ENCODE measurements at places on chromosomes 11 and 22.

GRCh38 chr11:124608147-124608546 lies 3.1 kb upstream of the PANX3 start:
- no peak for DNase-seq

GRCh38 chr22:49937758-49938564 lies 19.5 kb downstream of the CRELD2 start:
- no peak for DNase-seq

DNA sequence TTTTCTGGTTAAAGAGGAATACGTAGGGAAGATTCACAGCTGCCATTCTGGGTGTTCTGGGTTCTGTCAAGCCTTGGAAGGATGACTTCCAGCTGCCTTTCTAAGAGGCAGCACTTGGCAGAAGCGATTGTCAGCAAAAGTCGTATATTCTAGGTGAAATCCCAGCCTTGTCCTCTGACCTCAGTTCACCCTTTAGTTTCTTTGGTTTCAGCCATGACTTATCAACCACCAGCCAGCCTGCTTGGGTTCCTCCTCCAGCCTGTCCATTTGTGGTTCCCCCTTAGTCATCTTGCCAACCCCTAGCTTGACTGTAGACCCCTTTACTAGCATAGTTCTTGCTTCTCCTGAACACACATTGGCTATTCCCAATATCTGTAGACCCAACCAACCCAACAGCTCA lies 102.3 kb upstream of the CD44 start:
- no peak for DNase-seq

DNA sequence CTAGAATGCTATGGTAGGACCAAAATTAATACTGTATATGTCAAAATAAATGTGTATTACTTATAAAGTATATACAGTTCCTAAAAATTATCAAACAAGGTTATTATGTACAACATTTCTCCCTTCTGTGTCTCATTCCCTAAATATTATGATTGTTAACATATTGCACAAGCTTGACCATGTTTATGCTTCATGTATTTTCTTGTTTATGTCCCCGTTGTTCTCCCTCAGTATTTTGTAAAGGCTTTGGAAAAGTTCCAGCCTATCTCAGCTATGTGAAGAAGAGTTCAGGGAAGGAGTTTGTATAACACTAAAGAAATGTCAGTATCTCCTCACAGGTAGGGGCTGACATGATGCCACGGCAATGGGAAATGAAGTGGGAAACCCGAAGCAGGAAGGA lies 19.6 kb downstream of the ADM start:
- DNase-seq = no peak

- DNase-seq = no peak
Measured at GRCh38 chr11:35787013-35787504, 124.5 kb downstream of the TRIM44 start.

DNA sequence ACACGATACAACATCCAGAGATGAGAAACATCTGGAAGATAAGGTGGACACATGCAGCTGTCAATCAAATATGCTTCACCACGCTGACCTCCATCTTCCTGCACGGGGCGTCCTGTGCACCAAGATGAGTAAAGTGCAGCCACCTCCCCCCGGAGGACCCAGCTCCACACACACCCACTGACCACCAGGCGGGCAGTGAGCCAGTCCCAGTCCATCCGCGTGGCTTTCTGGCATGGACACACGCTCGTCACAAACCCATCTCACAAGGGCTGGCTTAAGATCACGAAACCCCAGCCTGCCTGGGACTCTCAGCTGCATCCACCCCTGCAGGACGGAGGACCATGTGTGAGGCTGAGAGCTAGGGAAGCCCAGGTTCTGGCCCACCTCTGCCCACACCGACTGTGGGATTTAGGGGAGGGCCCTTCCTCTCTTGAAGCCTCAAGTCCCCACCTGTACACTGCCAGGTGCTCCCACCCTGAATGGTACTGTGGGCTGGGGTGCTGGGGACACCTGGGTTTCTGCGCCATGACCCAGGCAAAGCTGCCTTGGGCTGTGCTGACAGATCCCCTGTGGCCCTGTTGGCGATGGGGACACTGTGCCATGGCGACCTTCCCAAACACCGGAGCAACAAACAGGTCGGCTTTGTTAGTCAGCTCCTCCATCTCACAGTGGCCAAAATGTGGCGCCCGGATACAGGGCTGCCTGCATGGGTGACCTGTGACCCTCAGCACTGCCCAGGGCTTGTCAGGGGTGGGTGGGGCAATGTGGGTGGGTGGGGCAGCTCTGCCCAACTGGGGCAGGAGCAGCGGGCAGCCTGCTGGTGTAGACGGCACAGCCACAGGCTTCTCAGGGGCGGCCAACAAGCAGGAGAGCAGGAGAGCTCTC lies 629.0 kb downstream of the TBC1D22A start:
- no peak for DNase-seq

DNA sequence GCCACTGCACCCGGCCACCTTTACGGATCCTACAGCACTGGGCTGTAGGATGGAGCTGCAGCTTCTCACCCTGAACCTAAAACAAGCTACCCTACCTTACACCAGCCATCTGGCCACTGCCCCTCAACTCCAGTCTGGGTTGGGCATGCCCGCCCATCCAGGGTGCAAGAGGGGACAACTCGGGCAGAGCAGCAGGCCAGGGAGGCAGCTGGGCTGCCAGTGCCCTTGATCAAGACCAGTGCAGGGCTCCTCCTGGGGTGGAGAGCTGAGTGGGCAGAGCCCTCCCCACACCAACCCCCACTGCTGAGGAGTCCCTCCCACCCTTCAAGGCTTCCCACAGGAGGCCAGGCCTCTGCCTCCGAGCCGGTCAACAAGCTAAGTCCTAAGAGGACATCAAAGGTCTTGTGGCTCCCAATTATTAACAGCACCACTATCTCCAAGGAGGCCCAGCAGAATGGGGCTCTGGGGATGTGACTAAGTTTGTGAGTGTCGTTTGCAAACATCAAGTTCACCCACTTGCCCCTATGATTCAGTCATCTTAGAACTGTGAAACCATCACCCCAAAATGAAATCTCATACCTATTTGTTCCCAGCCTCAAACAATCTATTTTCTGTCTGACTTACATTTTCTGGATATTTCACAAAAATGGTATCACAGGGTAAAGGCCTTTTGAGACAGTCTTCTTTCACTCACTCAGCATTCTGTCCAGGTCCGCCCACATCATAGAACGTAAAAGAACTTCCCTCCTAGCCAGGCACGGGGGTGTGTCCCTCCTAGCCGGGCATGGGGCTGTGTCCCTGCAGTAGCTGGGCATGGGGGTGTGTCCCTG lies 11.0 kb downstream of the GATD1 start:
- DNase-seq = no peak

DNA sequence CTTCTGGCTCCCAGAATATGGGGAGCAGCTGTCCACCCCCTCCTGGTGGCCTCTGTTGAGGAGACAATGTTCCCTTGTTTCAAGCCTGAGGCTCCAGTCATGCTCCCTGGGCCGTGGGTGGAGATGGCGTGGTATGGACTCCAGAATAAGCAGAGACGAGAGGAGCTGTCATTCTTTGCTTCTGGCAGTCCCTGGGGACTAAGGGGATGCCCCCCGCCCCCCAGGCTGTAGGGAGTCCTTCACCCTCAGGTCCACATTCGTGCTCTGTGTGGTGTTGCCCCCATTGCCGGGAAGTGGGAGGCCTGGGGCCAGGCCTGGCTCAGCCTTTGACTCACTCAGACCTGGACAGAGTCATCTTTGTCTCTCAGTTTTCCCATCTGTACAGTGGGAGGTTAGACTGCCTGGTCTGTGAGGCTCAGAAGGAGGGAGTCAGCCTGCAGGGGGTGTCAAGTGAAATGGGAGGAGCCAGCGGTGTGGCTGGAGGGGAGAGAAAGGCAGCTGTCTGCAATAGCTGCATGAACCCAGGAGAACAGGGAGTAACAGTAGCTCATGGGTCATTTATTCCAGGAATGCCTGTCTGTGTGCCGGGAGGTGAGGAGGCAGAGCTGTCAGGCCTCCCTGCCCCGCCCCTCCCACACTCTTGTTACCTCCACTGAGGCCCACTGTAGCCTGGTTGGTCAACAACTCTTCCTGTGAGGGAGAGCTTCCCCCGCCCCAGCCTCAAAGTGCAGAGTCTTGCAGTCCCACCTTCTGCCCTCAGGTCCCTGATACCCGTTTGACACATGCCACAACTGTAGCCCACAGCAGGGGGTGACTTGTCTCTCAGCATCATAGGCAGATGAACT lies 6.3 kb downstream of the ARHGEF17 start:
- no peak for DNase-seq

DNA sequence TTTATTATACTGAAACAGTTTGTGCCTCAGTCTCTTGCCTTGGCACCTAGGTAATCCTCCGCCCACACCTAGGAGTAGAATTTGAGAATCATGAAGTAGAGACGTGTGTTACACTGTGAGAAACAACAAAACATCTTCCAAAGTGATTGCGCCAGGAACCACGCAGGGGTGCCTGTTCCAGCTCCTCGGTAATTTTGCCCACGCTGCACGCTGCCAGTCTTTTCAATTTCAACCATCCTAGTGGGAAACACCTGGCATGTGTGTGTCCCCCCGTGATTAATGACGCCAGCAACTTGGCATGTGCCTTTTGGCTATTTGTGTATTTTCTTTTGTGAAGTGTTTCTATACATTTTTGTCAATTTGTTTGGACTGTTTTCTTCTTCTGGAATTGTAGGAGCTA lies 919.1 kb downstream of the BRD1 start:
- no peak for DNase-seq

DNA sequence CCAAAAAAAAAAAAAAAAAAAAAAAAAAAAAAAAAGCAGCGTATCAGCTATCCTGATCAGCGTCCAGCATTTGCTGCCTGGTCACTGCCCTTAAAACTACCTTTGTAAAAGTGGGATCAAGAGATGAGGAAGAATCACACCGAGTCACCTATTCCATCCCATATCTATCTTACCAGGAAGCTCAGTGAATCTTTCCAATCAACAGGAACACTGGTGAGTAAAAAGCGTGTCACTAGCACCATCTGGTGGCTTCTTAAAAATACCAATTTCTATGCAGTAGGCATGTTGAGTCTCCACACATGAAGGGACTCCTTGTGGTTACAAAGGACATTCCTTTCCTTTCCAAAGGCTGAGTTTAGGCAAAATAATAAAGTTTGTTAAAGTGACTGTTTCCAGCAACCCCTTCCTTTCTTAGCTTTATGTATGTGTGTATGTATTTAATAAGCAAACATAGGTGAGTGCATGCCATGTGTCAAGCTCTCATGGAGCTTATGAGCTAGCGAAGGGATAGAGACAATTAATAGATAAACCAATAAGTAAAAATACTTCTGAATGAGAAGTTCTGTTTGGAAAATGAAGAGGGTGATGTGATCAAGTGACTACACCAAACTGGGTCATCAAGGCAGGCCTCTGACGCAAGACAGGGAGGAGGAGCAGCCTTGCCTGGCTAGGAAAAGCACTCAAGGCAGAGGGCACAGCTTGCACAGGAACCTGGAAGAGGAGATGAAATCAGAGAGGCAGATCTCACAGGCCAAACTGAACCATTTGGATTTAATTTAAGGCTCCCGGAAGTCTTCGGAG lies 13.9 kb upstream of the TP53AIP1 start:
- DNase-seq = peak; percentile 53
